ENCODE measurements at places on chromosomes 5 and 9. TPM values are rescaled to one million over a fixed set of nuclear protein-coding genes. Genes with fewer than 3 reads are reported as not detected.

DNA sequence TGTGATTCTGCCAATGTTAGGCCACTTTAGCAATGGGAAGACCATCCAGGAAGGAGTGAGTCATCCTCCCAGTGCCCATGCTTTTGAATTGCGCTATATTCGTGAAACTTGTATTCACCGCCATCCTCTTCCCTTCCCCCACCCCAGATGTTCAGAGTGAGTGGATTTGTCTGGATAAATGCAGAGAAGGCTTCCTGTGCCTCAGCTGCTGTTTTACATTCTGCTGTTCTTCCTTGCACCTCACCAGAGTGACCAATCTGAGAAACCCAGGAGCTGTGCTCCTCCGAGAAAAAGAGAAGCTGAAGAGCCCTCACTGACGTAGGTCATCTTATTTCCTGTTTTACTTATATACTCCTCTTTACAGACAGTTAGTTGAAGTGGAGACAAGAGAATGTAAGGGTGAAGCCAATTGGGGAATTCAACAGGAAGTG lies 24.6 kb upstream of the SVEP1 start:
- no peaks in the 10 kb centered on the region for H3K4me1 ChIP-seq
- no peak overlapping the region for H3K4me3 ChIP-seq
- H3K27ac ChIP-seq, result no peak overlapping the region
- H3K27me3 ChIP-seq, result no peaks in the 10 kb centered on the region
- no peak for DNase-seq

DNA sequence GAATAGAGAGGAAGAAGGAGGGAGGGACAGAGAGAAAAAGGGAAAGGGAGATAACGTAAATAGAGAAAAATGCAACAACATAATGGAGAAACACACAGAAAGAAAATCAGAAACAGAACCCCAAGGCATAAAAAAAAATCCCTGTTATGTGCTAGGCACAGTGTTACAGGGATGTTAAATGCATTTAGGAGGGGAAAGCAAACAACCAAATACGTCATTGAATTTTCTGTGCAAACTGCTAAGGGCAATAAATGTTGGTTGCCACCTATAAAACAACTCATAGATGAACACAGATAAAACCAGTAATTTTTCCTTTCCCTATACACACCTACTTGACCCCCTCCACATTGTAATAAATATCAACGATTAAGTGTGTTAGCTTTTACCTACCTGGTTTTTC lies 51.3 kb upstream of the ASTN2 start:
- no peaks in the 10 kb centered on the region for H3K27me3 ChIP-seq
- no peak overlapping the region for H3K4me3 ChIP-seq
- H3K36me3 ChIP-seq, result no peaks in the 10 kb centered on the region
- DNase-seq, result no peak
- no peak overlapping the region for H3K27ac ChIP-seq

- H3K4me3 ChIP-seq, result no peak overlapping the region
- H3K36me3 ChIP-seq, result no peaks in the 10 kb centered on the region
- H3K27me3 ChIP-seq, result no peaks in the 10 kb centered on the region
- DNase-seq, result no peak
- H3K4me1 ChIP-seq, result no peaks in the 10 kb centered on the region
Measured at GRCh38 chr5:142529626-142530278, 156.1 kb downstream of the FGF1 start.

GRCh38 chr9:34988218-34989002 lies 1.1 kb upstream of the DNAJB5 start:
- peak; percentile 30 for DNase-seq
- no peaks in the 10 kb centered on the region for H3K36me3 ChIP-seq

DNA sequence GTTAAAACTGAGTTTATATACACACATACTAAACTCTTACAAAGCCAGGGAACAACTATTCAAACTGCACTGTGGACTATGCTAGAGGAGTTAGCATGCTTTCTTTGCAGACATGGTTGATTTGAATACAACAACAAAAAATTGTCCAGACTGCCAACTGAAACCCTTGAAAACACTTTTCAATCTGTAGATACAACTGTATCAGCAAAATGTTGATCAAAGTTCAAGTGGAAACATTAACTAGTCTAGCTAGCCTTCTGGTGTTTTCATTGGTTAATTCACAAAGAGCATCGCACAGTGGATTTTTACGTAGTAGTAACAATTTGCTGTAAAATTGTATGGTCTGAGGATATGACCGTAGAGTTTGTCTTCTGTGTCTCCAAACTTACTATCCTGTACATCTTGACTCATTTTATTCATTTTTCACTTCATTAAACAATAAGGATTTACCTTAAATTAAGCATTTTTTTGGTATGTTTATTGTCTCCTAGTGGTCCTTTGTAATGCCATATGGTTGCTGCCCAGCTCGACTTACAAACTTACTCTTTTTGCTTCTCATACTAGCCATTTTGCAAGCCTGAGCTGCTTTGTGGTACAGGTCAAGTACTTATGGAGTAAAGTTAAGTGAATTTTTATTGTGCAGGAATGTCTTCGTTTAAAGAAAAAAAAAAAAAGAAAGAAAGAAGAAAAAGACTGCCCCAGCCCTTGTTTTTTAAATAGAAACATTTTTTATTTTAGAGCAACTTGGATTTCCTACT lies 123.4 kb downstream of the ZCCHC7 start:
- H3K27me3 ChIP-seq, result no peaks in the 10 kb centered on the region
- H3K4me1 ChIP-seq, result no peaks in the 10 kb centered on the region

GRCh38 chr9:108609227-108609896 lies 246.4 kb downstream of the ACTL7B start:
- H3K27me3 ChIP-seq, result no peaks in the 10 kb centered on the region
- H3K4me3 ChIP-seq, result no peak overlapping the region
- no peaks in the 10 kb centered on the region for H3K36me3 ChIP-seq
- no peak overlapping the region for H3K27ac ChIP-seq

DNA sequence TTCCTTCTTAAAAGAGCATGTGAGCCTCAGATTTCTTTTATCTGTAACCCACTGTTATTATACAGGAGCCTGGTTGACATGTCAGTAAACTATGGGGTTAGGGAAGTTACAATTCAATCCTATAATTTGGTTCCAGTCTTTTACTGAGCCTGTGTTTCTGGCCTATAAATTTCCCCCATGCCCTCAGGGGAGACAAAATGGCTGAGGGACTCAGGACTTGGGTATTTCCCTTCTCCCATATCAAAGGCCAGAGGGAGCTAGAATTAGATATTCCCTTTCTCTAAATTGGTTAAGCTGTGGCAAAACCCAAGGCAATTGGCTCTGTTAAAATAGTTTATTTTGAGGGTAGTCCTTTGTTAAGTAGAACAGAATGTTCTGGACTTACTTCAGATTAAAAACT lies 823.2 kb downstream of the TLE1 start:
- no peak overlapping the region for H3K4me3 ChIP-seq
- H3K27ac ChIP-seq, result no peak overlapping the region
- no peaks in the 10 kb centered on the region for H3K4me1 ChIP-seq
- no peaks in the 10 kb centered on the region for H3K36me3 ChIP-seq

GRCh38 chr5:17340379-17340778 lies 122.9 kb downstream of the BASP1 start:
- H3K36me3 ChIP-seq, result no peaks in the 10 kb centered on the region
- no peaks in the 10 kb centered on the region for H3K27me3 ChIP-seq
- H3K4me3 ChIP-seq, result no peak overlapping the region
- H3K4me1 ChIP-seq, result no peaks in the 10 kb centered on the region

- H3K4me3 ChIP-seq, result no peak overlapping the region
- H3K27me3 ChIP-seq, result no peaks in the 10 kb centered on the region
- no peaks in the 10 kb centered on the region for H3K4me1 ChIP-seq
- H3K36me3 ChIP-seq, result no peaks in the 10 kb centered on the region
- H3K27ac ChIP-seq, result no peak overlapping the region
- DNase-seq, result no peak
Measured at GRCh38 chr5:90994796-90995195, 388.3 kb downstream of the ARRDC3 start.

GRCh38 chr9:127005770-127006314 lies 91.3 kb downstream of the RALGPS1 start:
- H3K4me3 ChIP-seq, result no peak overlapping the region
- H3K27ac ChIP-seq, result no peak overlapping the region
- H3K27me3 ChIP-seq, result no peaks in the 10 kb centered on the region
- no peaks in the 10 kb centered on the region for H3K36me3 ChIP-seq

GRCh38 chr5:77180167-77181081 lies 30.1 kb upstream of the PDE8B start:
- H3K36me3 ChIP-seq, result no peaks in the 10 kb centered on the region
- no peak for DNase-seq
- no peaks in the 10 kb centered on the region for H3K4me1 ChIP-seq
- no peak overlapping the region for H3K27ac ChIP-seq
- H3K27me3 ChIP-seq, result no peaks in the 10 kb centered on the region
- H3K4me3 ChIP-seq, result peak overlapping the region; percentile 31

DNA sequence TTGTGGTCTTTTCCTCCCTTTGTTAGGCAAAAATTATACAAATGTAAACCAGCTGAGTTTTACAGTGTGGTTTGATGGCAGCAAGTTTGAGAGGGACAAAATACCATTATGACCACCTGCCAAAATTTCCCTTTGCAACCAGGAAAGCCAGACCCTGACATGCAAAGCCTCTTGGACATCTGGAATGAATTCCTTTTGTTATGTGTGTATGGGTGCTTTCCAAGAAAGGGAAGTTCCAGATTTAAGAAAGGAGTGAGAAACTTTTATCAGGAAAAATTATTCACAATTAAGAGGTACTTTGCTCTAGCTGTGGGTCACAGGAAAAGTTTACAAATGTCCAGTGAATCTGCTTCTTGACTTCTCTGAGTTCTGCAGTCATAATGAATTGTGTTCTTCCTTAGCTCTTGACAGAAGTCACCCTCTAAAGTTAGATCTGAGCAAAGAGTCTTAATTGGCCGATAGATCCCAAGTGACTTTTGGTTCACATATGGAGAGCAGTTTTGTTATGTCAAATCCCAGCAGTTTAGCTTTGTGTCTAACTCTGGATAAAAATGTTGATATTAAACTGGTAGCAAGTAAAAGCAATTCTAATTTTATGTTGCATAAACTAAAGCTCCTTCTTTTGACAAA lies 295.9 kb upstream of the ZNF608 start:
- no peaks in the 10 kb centered on the region for H3K36me3 ChIP-seq
- H3K4me3 ChIP-seq, result no peak overlapping the region
- no peaks in the 10 kb centered on the region for H3K4me1 ChIP-seq
- no peak for DNase-seq
- H3K27me3 ChIP-seq, result no peaks in the 10 kb centered on the region

DNA sequence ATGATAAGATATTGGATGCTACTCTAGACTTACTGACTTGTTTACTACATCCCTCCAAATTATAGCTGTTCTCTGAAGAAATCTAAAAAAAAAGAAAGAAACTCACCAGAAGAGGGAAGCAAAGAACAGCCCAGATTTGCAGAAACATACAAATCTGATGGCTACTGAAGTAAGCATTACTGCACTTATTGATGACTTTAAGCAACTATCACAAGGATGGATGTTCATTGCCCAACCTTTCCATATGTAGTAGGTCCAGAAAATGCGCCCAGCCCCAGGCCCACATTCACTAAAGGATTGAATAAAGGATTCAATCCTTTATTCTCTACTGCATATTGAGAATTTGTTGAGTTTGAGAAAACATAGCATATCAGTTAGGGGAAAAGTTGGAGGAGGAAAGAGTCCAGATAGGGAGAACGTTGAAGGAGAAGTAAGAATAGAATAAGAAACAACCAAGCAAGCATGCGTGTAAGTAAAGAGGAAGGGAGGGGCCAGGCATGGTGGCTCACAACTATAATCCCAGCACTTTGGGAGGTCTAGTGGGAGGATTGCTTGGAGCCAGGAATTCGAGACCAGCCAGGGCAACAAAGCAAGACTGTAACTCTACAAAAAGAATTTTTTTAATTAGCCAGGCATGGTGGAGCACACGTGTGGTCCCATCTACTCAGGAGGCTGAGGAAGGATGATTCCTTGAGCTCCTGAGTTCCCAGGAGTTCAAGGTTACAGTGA lies 33.8 kb upstream of the DTWD2 start:
- H3K27ac ChIP-seq, result no peak overlapping the region
- no peaks in the 10 kb centered on the region for H3K4me1 ChIP-seq
- H3K36me3 ChIP-seq, result no peaks in the 10 kb centered on the region
- DNase-seq, result no peak
- H3K4me3 ChIP-seq, result no peak overlapping the region

GRCh38 chr5:137487600-137487999 lies 11.5 kb downstream of the SPOCK1 start:
- H3K36me3 ChIP-seq, result no peaks in the 10 kb centered on the region
- H3K4me1 ChIP-seq, result no peaks in the 10 kb centered on the region
- H3K4me3 ChIP-seq, result no peak overlapping the region
- peak; percentile 19 for DNase-seq

DNA sequence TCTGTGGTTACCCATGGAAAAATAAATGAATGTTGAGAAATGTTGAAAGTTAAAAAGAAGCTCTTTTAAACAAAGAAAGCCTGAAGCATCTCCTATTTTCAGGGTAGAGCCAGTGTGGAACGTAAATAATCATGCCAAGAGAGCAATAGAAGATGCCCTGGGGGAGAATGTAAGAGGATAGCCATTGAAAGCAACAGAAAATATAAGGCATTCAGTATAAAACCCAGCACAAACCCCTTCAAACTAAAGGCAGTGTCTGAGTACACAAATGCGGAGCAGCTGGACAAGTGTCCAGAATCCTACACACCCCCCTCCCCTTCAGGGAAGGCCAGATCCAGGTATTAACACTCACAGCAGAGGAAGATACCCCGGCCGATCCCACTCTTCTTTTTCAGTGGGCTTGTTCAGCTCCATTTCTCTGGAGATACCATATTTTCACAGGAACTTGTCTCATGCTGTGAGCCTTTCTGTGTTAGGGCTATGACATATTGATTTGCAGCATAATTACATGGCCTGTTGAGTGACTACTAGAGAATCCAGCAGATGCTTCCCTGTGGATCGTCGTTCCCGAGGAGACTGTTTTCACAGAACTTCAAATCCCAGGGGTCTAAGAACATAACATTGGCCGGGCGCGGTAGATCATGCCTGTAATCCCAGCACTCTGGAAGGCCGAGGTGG lies 101.2 kb downstream of the PLK2 start:
- no peak overlapping the region for H3K27ac ChIP-seq
- no peaks in the 10 kb centered on the region for H3K4me1 ChIP-seq
- no peaks in the 10 kb centered on the region for H3K36me3 ChIP-seq
- no peaks in the 10 kb centered on the region for H3K27me3 ChIP-seq

- no peaks in the 10 kb centered on the region for H3K4me1 ChIP-seq
- H3K27me3 ChIP-seq, result no peaks in the 10 kb centered on the region
- no peaks in the 10 kb centered on the region for H3K36me3 ChIP-seq
- DNase-seq, result no peak
Measured at GRCh38 chr9:92976431-92976830, 29.1 kb downstream of the FGD3 start.

GRCh38 chr9:129206905-129207304 lies 28.8 kb upstream of the IER5L start:
- H3K27ac ChIP-seq, result no peak overlapping the region
- H3K4me3 ChIP-seq, result no peak overlapping the region
- no peaks in the 10 kb centered on the region for H3K4me1 ChIP-seq

The GLRA1 gene
- not detected for total RNA-seq

The PKN3 gene
- 4.2 TPM for total RNA-seq

The SPRY4 gene
- 13.8 TPM for total RNA-seq

The TXNDC8 gene
- total RNA-seq, result not detected

The SPINK4 gene
- not detected for total RNA-seq

The NR2F1-AS1 gene
- total RNA-seq, result 28.3 TPM

The VCAN gene
- total RNA-seq, result 72.0 TPM

All from uterus (tissue), 4 donors.